ENCODE measurements at places on chromosomes 5 and 9.

DNA sequence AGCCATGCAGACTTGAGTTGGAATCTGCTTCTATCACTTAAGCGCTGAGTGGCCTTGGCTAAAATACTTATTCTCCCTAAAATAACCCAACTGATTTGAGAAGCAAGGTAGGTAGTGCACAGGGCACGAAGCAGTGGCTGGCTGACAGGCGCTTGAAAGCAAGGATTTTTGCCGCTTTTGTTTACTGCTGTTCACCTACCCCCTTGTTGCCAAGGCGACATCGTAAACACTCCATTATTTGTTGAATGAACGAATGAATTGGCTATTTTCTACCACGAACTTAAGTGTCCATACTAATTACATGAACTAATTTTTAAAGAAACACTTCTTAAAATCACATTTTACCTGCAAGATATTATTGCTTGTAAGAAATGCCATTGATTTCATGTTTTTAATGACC lies 98.0 kb downstream of the ANKH start:
- DNase-seq, result no peak

DNA sequence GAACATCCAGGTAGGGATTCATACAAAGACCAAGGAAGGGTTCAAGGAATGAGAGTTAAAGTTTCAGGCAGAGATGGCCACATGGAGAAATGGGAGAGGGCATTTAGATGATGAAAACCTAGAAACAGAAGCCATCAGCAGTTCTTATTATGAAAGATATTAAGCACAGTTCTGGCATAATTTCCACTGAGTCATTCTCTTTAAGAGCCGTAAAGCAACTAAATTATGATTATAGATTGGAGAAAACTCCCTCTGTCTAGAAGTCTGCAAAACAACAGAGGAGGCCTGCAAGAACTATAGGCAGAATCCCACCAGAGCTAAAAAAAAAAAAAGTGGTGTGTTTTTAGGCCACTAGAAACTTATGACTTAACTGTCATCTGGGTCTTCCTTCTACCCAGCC lies 157.1 kb upstream of the MPDZ start:
- no peak for DNase-seq

GRCh38 chr9:123763910-123764588 lies 165.9 kb downstream of the DENND1A start:
- DNase-seq, result no peak

DNA sequence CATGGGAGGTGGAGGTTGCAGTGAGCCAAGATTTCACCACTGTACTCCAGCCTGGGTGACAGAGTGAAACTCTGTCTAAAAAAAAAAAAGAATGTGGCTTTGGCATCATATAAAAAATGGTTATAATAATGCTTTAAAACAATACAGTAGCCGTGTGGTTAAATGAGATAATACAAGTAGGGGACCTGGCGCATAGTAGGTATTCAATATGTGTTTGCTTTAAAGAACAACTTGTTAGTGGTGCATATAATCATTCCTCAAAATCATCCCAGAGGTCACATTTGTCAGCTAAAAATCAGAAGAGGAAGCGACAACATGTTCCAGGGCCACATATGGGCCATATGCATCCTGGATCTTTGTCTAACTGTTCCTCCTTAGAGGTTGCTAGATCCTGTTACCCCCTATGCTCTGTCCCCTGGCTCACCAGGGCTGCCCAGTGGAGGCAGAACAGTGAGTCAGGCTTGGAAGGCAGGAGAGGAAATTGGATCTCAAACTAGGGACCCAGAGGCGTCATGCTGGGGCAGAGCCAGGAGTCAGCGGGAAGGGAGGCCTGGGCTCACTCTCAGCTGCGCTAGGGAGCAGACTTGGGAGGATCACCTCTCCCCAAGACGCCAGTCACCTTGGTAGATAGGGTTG lies 27.7 kb downstream of the LHX6 start:
- DNase-seq, result no peak

- no peak for DNase-seq
These were observed 679.6 kb downstream of the IRX1 start for GRCh38 chr5:4275232-4275631.

All from activated naive CD8-positive, alpha-beta T cell treated with anti-CD3 and anti-CD28 coated beads, Interleukin-2, amount 50 U/mL, for 16 hours (primary cell).